Neural crest cell (in vitro differentiated cells): ENCODE measurements at places on chromosomes 16 and 17. TPM values are rescaled to one million over a fixed set of nuclear protein-coding genes. Genes with fewer than 3 reads are reported as not detected.

The FOXJ1 gene
- total RNA-seq, result 4.3 and 4.5 TPM in 2 replicates

The KRTAP2-3 gene
- total RNA-seq, result not detected in 2 replicates

The ST6GALNAC2 gene
- total RNA-seq, result 4.5 and 5.1 TPM in 2 replicates

The TNFSF13 gene
- 0.45 and 0.86 TPM in 2 replicates for total RNA-seq

The C17orf100 gene
- total RNA-seq, result 3.2 and 3.7 TPM in 2 replicates

The ZNF276 gene
- 31.6 and 32.9 TPM in 2 replicates for total RNA-seq

The COQ9 gene
- 41.7 and 46.8 TPM in 2 replicates for total RNA-seq

The BMERB1 gene
- 43.6 and 45.1 TPM in 2 replicates for total RNA-seq

The KLHL10 gene
- not detected in 2 replicates for total RNA-seq

The NF1 gene
- total RNA-seq, result 60.6 and 62.9 TPM in 2 replicates

The ST6GALNAC1 gene
- not detected in 2 replicates for total RNA-seq

The CRK gene
- total RNA-seq, result 57.5 and 58.5 TPM in 2 replicates

The KCNG4 gene
- not detected in 2 replicates for total RNA-seq

The TM4SF5 gene
- total RNA-seq, result not detected in 2 replicates

The SRP68 gene
- total RNA-seq, result 87.9 and 91.6 TPM in 2 replicates

GRCh38 chr16:29809850-29810698 is 1.9 kb upstream of the PRRT2 start:
- peak; percentile 11 for DNase-seq

- no peak for DNase-seq
Measured at GRCh38 chr16:74844041-74844980, 69.7 kb upstream of the FA2H start.

- DNase-seq, result no peak
Measured at GRCh38 chr16:2771496-2772402, 5.3 kb downstream of the ELOB start.

DNA sequence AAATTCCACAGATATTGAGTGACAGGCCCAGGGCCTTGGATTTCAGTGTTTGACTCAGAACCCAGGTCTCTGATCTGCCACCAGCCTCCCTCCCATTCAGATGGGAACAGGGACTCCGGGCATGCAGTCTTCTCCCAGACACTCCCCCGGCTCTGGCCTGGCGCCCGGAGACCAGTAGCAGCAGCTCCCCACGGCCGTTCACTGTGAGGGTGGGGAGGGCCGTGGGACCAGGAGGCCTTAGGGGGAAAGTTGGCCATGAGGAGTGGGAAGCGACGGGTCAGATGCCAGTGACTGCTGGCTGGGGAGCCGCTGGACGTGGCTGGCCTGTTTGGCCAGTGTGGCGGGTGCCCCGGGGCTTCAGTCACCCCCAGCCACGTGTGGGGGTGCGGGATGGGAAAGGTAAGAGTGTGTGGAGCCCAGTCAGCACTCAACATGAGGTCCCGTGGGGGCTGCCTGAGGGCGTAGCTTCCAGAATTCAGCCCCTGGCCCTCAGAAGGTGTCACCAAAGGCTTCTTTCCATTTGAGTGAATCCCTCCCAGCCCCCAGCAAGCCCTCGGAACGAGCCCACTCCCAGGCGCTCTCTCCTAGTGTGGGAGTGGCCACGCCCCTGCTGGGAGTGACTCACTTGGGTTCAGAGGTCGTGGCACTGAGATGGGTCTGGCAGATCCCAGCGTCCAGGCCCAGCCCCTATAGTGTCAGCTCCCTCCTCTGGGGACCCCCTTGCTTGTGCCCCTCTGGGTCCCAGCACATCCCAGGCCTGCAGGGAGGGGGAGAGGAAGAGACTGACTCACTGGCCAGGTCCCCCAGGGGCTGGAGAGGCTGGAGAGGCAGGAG is 309.4 kb downstream of the SEC14L1 start:
- peak; percentile 74 for DNase-seq

DNA sequence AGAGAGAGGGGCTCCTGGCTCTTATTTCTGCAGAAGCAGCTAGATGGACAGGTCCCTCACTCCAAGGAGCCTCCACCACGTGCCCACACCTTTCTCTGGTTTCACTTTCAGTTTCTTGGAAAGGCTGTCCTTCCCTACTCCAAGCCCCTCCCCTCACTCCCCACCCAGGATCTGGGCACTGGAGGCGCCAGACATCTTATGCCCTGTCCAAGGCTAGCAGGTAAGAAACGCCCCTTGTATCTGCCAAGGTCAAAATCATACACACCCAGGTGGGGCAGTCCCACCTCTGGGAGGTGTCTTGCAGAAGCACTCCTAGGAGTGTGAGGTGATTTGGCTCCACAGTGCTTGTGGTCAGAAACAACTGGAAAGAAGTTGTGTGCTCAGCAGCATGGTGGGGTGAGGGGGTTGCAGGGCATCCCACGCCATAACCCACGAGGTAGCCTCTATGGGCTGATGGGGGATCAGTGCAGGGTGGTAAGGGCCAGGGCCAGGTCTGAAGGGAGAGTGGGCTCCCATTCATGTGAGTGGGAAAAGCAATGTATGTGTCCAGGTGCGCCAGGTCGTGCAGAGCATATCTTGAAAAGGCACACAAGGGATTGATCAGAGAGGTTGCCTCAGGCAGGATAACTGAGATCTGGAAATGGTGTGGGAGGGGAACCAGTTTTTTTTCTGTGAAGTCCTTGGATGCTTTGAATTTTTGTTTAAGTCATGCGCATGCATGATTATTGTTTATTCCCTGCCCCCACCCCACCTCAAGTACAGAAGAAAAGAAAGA is 31.8 kb upstream of the PRM1 start:
- DNase-seq, result no peak

- DNase-seq, result peak; percentile 15
Measured at GRCh38 chr16:14405611-14406537, 224.2 kb downstream of the PARN start.

DNA sequence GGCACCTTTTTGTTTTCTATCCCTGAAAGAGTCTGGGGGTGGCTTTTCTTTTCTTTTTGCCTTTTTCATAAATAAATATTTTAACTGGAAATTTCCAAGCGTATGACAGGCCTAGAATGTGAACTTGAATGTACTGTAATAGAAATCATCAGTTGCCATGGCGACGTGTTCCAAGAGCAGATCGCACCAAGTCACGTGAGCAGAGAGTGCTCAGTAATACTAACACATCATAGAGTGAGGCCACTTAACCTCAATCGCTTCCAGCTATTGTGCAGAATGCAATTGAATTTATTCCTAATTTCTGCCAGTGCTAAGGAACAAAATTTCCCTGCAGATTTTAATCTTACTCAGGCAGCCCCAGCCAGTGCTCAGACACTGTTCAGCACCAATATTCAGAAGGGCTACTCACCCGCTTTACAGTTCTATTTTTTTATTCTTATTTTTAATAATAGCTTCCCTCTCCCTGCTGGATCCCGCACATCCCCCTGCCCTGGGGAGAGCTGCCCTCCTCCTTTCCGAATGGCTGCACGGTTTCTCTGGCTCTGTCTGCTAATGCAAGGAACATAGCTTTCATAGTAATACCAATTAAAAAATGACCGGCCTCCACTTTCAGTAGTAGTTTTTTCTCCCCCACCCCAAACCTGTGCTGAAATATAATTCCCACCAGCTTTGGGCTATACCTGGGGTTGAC is 26.2 kb upstream of the PMFBP1 start:
- DNase-seq, result no peak

- no peak for DNase-seq
Measured at GRCh38 chr16:74575807-74576643, 30.9 kb downstream of the GLG1 start.

DNA sequence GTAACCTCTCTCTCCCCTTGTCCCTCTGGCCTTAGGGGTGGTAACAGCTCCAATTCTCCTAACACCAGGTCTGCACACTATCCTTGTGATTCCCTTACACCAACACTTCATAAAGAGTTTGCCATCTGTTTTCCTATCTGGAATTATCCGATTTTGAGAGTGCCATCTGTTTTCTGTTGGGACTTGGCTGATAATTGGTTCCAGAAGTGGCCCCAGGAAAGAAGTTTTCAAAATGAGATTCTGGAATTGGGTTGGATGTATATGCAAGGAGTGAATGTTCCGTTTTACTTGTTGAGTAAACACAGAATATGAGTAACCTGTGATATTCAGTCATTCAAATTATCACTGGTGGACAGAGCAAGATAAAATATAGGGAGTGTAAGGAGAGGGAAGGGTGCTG is 134.1 kb upstream of the HS3ST3A1 start:
- no peak for DNase-seq

GRCh38 chr16:75380870-75381269 is 52.4 kb downstream of the CFDP1 start:
- DNase-seq, result no peak

DNA sequence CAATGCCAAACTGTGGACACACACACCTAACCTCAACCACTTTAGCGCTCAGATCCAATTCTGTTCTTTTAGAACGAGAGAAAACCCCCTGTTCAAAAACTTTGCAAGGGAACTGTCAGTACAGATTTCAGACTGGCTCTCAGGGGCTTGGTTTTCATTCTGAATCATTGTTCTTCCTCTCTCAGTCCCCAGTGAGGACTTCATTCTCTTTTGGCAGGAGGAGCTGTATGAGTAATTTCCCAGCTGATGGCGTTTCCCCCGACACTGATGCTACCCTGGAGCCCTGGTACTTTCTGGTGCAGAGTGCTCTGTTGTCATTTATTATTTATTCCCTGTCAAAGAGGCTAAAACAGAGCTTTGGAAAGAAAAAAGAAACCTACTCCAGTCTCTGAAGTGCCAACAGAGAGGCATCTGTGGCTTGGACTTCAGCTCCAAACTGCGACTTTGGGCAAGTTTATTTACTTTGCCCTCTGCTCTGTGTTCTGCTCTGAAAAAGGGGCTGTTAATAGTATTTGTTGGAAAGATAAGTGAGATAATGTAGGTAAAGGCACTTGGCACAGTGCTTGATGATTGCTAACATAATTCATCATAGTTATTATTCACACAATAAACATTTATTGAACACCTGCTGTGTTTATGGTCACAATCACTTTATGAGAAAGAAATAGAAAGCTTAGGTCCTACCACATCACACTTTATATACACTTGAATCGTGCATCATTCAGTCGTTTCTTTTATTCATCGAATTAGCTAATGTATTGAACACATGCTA is 28.3 kb downstream of the ETV4 start:
- DNase-seq, result no peak

- DNase-seq, result no peak
Measured at GRCh38 chr17:61660746-61661485, 69.9 kb upstream of the NACA2 start.

DNA sequence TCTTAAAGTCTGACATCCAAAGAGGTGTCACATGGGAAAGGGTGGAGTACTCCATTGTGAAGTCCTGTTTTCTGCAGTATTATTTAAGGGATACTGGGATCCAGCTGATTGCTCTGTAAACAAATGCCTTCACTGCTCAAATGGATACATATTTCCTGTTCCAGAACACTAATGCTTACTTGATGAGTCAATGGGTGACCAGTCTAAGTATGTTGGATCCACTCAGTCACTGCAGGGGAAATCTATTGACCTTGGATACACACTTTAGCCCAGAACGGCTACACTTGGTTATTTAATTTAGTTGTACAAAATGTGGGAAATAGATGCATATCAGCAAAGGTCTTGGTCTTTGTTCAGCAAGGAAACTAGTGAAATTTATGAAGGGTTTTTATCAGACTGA is 261.4 kb downstream of the MAP2K4 start:
- DNase-seq, result no peak

DNA sequence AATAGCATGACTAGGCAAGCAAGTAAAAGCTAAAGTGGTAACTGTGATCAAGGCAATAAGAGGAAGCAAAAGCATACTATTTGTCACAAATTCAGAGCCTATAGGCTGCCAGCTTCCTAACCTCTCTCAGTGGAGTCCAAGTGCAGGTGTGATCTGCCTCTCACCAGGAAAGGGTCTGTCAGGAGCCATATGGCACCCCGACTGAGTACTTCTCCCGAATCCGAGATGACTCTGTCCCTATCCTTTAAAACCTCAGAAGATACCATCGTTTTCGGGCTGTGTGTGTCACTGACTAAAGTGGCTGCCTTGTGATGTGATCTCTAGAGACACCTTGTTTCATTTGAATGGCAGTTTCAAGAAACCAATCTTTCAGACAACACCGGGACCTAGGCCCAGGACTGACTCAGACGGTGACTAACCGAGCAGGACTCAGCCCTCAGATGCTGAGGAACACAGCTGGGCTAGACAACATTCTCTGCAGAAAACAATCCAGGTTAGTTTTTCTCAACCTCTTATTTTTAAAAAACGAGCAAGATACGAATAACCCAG is 63.6 kb downstream of the SMG6 start:
- no peak for DNase-seq

- no peak for DNase-seq
Measured at GRCh38 chr16:69329369-69330285, 761 bp downstream of the PDF start.

DNA sequence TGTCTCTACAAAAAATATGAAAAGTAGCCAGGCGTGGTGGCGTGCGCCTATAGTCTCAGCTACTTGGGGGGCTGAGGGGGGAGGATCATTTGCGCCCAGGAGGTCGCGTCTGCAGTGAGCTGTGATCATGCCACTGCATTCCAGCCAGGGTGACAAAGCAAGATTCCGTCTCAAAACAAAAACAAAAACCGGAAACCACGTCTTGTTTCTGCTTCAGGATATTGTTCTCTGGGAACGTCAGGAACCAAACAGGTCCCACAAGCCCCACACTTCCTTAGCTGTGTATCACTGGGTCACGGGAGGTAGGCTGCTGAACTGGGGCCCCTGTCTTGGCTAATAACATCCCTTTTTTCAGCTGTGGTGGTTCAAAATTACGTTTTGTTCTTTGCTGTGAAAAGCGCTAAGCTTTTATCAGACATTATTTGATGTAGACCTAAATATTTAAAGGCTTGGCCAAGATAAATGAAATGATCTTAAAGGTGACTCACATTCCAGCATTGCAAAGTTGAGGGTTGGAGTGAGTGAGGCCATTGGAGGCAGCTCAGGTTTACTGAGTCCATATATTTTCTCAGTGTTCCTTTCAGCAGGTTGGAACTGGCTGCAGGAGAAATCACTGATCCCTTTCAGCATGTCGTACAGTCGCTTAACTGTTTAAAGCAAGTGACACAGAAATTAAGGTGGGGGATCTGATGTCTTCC is 16.4 kb upstream of the SEC14L1 start:
- no peak for DNase-seq

DNA sequence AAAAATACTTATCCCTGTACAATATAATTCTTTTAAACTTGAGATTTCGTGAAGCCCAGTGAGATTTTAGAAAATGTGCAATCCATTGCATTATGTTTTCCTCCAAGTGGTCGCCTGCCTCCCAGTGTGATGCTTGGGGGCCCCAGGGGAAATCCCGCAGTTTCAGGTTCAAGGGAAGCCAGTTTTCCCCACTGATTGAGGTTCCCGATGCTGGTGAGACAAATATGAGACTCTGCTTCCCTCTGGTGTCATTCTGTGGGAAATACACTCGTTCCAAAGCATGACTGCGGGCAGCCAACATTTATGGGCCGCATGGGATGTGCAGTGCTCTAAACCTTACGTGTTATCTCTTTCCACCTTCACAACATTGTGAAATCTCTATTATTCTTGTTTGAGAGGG is 200.8 kb downstream of the PRKCB start:
- DNase-seq, result peak; percentile 52

- DNase-seq, result no peak
Measured at GRCh38 chr16:6012716-6013115, 915.1 kb upstream of the EEF2KMT start.

GRCh38 chr17:75010683-75011400 is 1.6 kb upstream of the MRPL58 start:
- DNase-seq, result no peak
